ENCODE measurements at places on chromosomes 6 and 20.

GRCh38 chr6:116536216-116536621, 9.3 kb downstream of the TRAPPC3L start:
- peak; percentile 31 for DNase-seq

DNA sequence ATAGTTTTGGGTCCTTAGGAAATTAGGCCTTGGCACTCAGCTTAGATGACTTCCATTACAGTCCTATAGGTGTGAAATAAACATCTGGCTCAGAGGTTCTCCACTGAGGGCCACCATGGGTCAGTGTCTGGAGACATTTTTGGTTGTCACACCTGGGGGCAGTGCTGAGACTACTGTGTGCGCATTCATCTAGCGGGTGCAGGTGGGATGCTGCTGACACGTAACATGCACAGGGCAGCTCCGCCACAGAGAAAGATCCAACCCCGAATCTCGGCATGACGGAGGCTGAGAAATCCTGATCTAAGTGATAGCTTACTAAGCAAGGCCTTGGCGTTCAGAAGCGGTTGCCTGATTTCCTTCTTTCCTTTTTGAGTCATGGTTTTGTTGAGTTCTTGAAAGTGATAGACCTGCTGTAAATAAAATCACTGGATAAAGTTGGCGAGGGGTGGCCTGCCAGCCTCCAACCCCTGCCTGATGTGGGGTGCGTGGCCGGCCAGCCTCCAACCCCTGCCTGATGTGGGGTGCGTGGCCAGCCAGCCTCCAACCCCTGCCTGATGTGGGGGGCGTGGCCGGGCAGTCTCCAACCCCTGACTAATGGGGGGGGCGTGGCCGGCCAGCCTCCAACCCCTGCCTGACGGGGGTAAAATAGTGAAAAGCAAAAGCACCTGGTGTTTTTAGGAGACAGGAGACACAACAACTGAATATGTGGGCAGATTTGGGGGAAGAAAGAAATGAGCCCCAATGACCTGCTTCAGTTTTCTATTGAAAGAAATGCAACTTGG, 158.1 kb downstream of the CDH26 start:
- DNase-seq = no peak

GRCh38 chr20:58980711-58981627, at the start of gene NELFCD:
NELFCD (plus strand) TSS chr20:58981256; CDS start chr20:58981310, 54 bp downstream.
- DNase-seq = peak; percentile 99

GRCh38 chr6:158654498-158654897, 4.6 kb downstream of the SYTL3 start:
- no peak for DNase-seq

GRCh38 chr6:142075516-142076101, 57.1 kb upstream of the GJE1 start:
- no peak for DNase-seq

DNA sequence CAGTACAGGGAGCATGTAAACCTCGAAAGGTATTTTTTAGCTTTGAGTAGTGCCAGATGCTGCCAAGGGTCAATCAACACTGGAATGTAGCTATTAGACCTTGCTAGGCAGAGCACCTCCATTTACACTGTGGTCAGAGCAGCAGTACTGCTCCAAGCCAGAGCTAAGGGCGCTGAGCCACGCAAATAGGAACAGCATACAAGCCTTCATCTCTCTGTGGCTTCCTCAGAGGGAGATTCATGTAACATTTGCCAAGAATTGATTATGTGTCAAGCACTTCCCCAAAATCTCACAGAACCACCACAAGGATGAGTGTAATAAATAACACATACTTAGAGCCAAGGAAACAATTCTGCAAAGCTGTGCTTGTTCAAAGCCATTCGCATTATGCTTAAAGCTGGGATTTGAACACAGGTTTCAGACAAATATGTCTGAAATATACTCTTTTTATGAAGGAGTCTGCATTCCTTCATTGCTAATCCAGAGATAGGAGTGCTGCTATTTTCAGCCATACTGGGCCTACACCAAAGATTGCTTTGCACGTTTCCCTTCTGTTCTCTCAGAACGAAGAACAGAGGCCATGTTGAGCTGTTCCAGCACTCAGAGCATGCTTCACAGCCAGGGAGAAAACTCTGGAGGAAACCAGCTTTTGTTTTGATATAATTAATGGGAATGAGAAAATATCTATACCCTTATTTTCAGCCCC, 97.7 kb downstream of the SLC16A10 start:
- no peak for DNase-seq

DNA sequence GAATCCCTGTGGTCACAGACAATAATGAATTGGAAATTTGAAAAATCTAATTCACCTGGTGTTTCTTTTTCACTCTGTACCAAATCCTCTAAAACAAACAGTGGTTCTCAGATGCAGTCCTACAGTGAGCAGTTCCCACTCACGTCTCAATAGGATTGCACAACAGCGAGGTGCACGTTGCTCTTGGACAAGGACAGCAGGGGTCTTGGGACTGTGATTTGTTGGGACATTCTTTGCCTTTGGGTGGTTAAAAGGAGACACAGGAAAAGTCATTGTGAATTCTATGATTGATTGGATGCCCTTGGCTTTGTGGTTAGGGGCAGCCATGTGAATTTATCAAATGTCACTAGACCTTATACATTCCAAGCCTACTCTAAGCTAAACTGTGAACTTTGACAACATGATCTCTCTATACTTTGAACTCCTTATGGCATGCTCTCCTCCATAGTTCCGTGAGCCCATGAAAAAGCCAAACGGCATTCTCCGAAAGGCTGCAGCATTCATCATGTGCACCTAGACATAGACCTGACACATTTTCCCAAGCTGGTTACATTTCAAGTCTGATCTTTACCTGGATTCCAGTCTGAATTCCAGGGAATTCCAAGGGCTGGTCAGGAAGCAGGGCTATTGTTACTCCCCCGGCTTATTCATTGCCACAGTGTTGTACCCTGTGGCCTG, 647 bp downstream of the UNC93A start:
- DNase-seq = no peak

DNA sequence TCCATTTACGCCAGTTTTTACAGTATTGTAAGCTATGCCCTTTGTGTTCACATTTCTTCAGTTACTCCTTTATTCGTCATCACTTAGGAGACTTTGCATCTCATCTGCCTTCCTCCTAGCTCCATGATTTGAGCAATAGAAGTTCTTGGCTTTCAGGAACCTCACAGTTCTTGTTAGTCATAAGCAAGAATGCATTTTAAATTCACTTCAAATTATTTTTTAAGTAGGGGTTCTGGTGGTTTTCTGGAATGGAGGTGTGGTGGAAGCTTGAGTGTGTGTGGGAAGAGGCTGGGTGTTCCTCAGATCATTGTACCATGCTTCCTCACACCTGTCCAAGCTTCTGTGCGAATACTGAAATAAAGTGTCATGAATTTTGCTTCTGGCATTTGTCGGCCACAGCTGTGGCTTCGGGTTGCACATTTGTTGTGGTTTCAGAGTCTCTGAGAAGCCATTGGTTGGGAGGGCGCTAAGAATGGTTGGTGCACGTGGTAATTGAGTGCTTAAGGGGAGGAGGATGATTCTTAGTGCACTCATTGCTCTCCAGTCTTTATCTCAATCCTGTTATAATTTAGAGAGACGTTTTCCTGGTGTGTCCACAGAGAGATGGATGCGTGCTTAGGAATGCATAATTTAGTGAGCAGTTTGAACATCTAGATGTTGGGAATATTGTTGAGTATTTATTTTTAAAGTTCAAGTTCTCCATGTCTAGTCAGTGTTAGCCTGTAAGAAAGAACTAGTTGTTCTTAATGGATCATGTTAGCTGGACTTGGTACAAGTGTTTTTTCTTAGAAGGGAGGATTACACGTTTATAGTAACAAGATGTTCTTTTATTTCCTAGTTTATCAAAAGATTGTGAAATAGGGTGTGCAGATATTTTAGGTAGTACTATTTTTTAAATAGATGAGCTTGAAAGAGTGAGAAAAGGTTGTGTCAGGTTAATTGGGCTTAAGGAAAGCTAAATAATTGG, 31.9 kb downstream of the FOXO3 start:
- peak; percentile 54 for DNase-seq

- DNase-seq = no peak
Observed at GRCh38 chr20:59481067-59481466, 123.3 kb upstream of the PHACTR3 start.

DNA sequence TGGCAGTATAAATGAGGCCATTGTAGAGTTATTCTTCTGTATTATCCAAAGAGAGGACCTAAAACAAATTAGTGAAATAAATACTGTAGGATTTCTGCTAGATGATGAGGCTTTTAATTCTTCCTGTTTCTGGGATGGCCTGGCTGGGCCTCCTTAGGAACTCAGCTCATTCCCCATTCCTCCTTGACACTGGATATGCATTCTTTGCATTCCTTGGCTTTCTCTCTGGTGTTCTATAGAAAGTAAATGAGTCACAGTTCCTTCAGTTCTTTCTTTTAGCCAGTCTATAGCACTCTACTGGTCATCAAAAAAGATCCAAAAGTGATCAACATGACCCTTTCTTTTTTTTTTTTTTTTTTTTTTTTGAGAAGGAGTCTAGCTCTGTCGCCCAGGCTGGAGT, 8.6 kb downstream of the OR10C1 start:
- DNase-seq = no peak

DNA sequence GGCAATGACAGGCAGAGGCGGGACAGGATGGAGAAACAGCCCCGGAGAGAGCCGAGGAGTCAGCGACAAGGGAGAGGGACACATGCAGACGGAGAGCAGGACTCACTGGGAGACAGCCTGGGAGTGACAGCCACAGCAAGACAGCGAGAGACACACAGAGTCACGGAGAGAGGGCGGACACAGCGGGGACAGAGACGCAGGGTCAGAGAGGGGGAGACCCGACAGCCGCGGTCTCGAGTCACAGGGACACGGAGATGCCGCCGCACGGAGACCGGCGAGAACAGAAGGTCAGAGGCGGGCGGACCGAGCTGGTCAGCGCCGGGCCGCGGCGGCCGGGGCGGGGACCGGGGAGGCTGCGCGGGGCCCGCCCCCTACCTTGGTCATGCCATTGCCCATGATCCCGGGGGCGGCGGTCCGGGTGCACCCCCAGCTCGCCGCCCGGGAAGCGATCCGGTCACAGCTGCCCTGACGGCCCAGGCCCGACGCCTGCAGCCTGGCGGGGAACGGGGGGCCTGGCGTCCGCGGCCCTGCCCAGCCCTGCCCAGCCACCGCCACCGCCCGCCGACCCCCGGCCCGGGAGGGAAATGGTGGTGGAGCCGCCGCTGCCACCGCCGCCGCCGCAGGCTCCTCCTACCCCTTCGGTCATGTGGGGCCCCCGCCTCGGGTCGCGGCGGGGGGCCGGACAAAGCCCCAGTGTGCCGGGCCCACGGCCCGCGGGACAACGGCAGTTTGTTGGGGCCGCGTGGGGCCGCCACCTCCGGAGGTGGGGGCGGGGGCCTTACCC, at the start of the genes DUSP15 and TTLL9:
Gene DUSP15, minus strand, starts transcription at position 586 of the 784 bp plus-strand sequence. Its CDS starts 190 bp downstream, at position 396.
Gene TTLL9, plus strand, starts transcription at position 693 of the 784 bp plus-strand sequence. CDS start 493 bp downstream, outside the sequence.
- peak; percentile 58 for DNase-seq

DNA sequence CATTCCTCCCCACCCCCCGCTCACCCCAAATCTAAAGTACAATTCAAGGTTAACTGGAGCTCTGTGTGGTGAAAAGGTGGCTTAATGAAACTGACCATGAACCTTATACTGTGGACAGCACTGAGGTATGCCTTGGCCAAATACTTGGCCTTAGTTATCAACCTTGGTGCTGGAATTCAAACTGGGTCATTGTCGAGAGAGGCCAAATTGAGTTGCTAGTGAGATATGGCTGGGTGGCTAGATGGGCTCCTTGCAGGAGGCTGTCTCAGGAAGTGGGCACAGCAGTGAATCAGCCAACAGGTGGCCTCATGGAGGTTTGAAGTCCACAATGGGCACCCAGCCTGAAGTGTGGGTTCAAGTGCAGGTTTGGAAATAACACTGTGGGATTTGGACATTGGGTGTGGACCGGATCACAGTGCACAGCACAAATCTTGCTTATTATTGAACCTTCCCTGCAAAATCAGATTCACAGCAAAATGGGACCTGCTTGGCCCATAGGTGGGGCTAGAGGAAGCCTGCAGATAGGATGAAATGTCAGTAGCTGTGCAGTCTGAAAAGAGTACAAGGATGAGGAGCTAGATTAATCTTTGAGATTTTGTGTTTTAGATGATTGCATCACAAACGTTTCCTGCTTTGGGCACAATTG, 5.6 kb upstream of the BTBD3 start:
- DNase-seq = peak; percentile 13

GRCh38 chr20:56865055-56865454, 235.9 kb downstream of the TFAP2C start:
- DNase-seq = no peak

- DNase-seq = no peak
Observed at GRCh38 chr6:87282743-87283142, 39.6 kb upstream of the SMIM8 start.

DNA sequence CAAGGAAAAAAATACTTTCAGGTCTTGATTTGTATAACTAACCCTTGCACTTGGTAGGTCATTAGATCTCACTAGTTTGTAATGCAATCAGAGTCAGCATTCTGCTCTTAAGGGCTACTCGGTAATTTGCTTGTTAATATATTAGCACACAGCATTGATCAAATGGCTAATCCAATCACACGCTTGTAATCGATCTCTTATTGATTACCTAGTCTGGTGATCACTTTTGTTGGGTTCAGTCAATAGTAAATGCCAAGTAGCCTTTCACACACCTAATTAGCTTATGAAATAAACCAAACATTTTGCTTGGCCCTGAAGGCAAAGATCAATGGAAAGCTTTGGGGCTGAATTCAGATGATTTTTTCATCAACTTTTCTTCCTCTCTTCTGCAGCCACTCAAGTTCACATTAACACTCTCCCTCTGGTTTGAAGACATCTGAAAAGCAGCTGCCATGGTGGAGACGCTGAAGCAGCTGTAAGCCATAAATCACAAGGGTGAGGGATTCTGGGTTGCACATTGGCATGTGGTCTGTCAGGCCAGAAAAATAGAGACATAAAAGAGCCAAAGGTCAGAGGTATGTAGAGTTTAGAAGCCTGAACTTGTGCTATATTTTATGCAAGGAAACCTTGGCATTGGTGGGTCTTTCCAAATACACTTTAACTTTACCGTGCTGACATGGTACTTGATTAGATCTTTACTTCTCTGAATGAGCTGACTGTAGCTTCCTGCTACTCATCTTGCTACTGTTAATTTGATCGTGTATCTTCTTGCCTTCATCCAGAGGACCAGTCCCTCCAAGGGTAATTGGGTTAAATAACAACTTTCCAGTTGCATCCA, 234.4 kb downstream of the SIM1 start:
- no peak for DNase-seq

DNA sequence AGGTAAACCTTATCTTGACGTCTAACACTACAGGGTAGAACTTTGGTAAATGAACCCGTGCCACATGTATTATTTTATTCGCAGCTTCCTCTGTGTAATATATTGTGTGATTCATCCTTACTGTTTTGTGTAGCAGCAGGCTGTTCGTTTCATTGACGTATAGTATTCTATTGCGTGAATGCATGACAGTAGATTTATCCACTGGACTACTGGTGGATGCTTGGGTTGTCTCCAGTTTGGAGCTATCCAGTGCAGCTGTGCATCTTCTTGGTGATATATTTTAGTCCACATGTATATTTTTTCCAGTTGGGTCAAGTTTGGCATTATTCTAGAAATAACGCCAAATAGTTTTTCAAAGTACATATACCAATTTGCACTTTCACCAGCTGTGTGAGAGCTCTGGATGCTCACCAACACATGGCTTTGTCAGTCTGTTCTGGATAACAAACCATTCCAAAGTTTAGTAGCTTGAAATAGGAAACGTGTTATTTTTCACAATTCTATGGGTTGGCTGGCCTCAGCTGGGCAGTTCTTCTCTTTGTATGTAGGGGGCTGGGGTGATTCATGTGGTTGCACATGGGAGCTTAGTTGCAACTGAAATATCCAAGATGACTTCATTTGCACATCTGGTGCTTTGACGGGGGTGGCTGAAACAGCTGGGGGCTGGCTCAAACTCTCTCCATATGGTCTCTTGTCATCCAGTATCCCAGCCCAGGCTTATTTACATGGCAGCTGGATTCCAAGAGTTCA, 9.3 kb downstream of the ECT2L start:
- no peak for DNase-seq
